ENCODE measurements at places on chromosomes 6 and 20.

DNA sequence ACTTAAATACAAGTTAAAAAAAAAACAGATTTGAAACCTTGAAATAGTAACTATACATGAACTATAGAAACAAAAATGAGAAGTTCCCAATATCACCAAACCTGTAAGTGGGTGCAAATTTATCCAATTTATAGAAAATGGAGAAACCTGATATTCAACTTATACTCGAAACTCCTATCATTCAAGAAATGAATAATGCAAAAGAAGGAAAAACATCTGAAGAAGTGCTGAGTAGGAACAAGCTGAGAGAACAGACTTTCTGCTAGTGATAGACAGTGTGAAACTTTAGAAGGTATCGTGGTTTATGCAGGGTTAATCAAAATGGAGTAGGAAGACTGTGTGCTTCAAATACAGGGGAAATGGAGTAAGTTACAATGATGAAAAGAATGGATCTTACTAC, 4.5 kb downstream of the GPR63 start:
- no peak for DNase-seq

- DNase-seq, result no peak
These were observed 74.2 kb upstream of the BMP2 start for GRCh38 chr20:6693178-6693807.

DNA sequence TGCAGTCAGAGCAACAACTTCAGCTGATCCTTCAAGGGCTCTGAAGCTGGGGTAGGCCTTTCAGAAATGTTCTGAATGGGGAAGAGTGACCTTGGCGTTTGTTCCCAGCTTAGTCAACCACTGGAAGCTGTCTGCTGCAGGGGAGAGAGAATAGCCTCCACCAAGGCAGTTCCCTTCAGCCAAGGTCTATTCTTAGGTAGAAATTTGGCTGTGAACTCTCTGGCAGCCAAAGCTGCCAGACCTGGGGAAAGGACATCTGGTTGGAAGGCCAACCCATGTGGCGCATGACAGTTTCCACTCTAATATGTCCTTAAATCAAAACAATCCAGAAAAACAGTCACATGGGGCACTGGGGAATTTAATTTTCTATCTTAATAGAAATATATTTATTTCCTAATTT, 60.1 kb downstream of the FBXO5 start:
- no peak for DNase-seq

DNA sequence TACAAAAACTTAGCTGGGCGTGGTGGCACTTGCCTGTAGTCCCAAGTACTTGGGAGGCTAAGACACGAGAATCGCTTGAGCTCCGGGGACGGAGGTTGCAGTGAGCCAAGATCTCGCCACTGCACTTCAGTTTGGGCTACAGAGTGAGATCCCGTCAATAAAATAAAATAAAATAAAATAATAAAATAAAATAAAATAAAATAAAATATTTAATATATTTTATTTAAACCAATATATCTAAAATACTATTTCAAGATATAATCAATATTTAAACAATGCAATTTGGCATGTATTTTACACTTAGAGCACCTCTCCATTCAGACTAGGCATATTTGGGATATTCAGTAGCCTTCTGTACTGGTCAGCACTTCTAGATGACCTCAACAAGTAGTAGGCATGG, 142.1 kb downstream of the FOXA2 start:
- no peak for DNase-seq

GRCh38 chr20:55070001-55070400, 594.6 kb downstream of the DOK5 start:
- no peak for DNase-seq

DNA sequence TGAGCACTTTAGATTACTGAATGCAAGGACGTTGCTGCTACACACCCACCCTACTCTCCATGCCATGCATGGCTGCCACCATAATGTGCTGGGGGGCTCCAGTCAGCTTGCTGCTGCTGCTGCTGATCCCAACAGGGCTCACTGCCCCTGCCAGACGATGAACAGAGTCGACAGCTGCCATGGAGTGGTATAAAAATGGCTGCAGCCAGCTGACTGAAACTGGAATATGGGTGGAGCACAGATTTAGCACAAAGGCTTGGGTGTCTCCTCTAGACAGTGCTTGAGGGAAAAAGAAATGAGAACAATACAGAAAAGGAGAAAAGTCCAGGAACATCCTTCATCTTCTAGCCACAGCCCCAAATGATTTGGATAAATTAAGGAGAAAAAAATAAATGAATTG, 150.7 kb downstream of the PDSS2 start:
- DNase-seq, result no peak

- DNase-seq, result no peak
These were observed 151.6 kb upstream of the PDE10A start for GRCh38 chr6:165814679-165815078.

GRCh38 chr20:17838921-17839320, 129.7 kb downstream of the SNX5 start:
- no peak for DNase-seq
